ENCODE measurements at places on chromosomes 13 and 19.

GRCh38 chr13:94974015-94974951 is 261.9 kb upstream of the SOX21 start:
- DNase-seq: peak; percentile 47

- DNase-seq: no peak
Observed at GRCh38 chr13:73842626-73843025, 291.6 kb downstream of the KLF12 start.

DNA sequence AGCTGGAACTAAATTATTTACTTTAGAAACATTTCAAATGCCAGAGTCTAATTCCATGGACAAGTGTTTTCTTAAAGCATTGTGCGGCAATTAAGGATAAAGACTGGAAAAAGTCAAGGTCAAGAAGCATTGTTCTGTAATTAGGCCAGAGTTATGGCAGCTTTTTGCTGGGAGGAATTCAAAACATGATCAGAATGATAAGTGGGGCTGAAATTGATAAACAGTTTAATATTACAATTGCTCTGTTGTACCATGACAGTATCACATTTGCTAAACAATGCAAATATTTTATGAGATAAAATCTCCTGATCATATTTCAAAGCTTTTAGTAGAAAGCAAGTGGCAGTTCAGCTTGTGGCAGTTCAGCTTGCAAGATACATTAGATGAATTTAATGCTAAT is 513.7 kb downstream of the GPC6 start:
- DNase-seq: no peak

- no peak for DNase-seq
Observed at GRCh38 chr19:35673121-35673804, 6.9 kb downstream of the UPK1A start.

GRCh38 chr13:113471844-113472243 is 18.6 kb upstream of the ADPRHL1 start:
- no peak for DNase-seq

DNA sequence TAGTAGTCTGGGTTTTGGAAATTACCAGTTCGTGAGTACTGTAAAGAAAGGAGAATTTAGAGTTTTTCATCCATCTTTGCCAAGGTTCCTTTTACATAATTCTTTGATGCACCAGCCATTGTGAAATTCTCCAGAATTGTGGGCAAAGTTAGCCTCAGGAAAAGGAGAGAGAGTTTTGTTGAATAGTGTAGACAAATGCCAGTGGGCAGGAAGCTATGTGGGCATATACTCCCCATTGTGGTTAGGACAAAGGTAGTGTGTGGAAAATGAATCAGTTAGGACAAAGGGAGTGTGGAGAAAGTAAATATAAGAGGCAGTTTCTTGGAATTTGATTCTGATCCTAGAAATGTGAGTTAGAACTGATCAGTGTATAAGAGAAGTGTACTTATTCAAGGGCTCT is 67.9 kb downstream of the PCCA start:
- no peak for DNase-seq

DNA sequence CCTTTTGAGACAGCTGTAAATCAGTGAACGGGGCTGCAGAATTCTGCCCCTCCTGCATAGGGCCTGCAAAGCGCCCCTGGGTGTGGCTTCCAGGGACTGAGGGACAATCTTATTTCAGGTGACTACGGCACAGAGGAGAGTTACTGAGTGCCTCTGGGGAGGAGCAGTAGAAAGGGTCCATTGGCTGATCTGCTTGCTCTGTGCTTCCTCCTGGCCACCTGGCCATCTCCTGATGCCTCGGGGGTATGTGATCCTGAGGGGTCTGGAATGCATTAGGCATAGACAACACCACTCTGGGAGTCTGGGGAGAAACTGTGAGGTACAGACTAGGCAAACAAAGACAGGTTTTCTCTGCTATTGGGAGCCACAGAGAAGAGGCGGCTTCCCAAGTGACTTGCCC is 2.8 kb downstream of the KCTD15 start:
- no peak for DNase-seq

GRCh38 chr19:49157445-49158224 is at the start of gene TRPM4:
TSS of gene TRPM4 (plus strand) at chr19:49157792. CDS start at chr19:49157867, 75 bp downstream.
- peak; percentile 81 for DNase-seq

- no peak for DNase-seq
Observed at GRCh38 chr13:28718196-28718542, 601 bp downstream of the SLC46A3 start.

DNA sequence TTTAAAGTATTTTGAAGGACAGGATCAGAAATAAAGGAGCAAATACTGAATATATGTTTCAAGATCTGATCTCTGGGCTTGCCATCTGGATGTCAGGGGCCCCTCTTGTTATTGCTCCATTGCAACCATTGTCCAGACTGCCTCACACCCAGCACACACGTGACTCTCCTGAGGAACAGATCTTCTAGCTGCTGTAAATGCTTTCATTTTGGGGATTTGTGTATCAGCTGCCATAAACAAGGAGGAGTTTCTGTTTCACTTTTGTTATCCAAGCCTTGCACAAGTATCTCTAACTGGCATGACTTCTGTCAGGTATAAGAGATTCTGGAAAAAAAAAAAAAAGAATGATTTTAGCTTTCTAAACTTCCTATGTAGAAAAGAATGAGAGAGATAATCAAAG is 1624.1 kb upstream of the PRR20A start:
- no peak for DNase-seq

DNA sequence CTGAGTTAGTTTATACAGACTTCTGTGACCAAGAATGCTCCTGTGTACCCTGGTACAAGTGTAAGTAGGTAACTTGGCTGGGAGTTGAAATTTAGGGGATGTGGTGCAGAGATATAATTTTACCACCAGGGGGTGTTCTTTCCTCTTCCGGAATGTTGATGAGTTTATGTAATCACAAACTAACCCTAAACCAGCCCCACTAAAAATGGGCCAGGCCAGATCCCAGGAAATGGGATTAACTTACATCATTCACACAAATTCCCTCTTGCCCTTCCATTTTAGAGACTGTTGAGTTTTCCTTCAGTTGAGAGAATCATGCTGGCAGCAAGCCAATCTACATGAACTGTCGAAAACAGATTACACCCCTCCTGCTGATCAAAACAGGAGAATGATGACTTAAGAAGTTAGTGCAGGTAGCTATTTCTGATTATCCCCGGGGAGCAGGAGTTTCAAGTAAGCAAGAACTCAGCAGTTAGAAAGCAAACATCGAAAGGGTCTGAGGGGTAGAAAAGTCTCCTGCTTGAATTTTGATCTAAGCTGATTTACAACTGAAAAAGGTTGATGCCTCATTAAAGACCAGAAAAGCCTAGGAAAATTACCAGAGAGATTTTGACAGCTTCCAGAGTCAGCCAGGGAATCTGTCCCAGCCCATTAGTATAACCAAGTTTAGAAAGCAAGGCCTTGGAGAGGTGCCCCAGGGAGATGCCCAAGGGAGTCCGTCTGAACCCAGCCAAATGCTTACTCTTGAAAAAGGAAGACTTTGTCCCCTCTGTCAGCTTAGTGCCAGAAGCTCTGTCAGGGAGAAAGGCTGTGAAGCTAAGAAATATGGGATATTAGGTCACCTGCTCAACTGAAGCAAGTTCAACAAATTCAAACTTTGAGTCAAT is 32.3 kb upstream of the MED4 start:
- peak; percentile 58 for DNase-seq

DNA sequence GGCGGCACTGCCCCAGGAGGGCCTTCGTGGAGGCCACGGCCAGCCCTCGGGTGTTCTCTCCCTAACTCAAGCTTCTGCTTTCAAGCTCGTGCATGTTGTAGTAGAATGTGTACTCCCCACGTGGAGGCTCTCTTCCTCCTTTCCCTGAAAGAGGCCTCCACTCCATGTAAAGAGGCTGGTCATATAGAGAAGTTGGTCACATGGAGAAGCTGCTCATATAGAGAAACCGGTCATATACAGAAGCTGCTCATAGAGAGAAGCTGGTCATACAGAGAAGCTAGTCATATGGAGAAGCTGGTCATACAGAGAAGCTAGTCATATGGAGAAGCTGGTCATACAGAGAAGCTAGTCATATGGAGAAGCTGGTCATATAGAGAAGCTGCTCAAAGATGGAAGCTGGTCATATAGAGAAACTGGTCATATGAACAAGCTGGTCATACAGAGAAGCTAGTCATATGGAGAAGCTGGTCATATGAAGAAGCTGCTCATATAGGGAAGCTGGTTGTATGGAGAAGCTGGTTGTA is 152.5 kb downstream of the COL4A1 start:
- DNase-seq: no peak

GRCh38 chr13:29914581-29914980 is 64.2 kb upstream of the UBL3 start:
- DNase-seq: no peak

GRCh38 chr13:113291129-113291528 is 5.9 kb upstream of the LAMP1 start:
- DNase-seq: no peak

GRCh38 chr19:19460761-19461265 is 54.5 kb downstream of the TSSK6 start:
- peak; percentile 62 for DNase-seq

- DNase-seq: peak; percentile 38
Observed at GRCh38 chr19:9917321-9917720, 19.0 kb downstream of the OLFM2 start.

DNA sequence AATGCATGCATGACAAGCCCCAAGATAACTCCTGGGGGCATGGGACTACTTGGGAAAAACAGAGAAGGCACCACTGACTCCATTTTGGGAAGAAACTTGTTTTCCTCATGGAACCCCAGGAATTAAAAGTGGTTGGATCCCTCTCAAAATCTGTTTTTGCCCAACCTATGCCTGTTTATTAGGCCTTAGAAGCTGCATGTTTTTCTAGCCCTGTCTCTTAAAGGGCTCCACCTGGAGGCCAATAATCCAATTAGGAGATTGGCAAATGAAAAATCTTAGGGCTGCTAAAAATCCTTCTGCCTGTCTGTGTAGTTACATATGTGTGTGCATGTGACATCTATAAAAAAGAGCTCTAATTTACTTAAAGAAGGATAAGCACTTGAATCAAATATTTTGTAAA is 26.9 kb downstream of the MED4 start:
- DNase-seq: no peak

- DNase-seq: no peak
Observed at GRCh38 chr13:47081246-47081645, 184.4 kb upstream of the HTR2A start.

- DNase-seq: peak; percentile 91
Observed at GRCh38 chr19:3700242-3701032, at the start of gene PIP5K1C. TSS of gene PIP5K1C (minus strand) at chr19:3700468. CDS start at chr19:3700390, 78 bp downstream.

GRCh38 chr13:95763601-95764000 is 86.7 kb downstream of the DNAJC3 start:
- DNase-seq: no peak

DNA sequence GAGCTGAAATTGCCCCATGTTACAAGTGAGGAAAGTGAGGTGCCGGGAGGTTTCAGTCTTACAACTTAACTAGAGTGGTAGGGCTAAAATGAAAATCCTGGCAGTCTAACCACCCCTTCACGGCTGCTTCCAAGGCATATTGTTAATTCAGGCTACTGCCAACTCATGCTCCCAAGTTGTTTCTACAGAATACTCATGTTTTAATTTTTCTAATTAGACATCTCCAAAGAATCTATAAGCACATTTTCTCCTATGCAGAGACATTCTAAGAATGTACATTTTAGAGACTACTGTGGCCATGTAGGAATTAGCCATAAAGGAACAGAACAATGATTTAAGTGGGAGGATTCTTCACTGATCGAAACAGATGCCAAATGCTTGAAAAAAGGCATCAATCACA is 7.0 kb upstream of the TSC22D1 start:
- no peak for DNase-seq

DNA sequence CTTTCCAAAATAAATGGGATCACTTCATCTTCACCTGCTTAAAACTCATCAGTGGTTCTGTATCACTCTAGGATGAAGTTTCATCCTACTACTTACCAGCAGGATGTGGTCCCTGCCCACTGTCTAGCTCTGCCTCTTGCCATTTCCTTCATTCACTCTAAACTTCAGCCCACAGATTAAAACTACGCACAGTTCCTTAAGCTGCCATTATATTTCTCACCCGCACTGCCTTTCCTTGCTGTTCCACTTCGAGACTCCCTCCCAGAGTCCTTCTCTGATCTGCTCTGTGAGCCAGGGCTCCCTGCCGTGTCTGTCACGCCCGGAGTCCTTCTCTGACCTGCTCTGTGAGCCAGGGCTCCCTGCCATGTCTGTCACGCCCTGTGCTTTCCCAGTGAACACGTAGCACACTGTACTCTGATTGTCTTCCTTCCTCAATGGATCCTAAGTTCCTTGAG is 52.0 kb upstream of the NPAS1 start:
- DNase-seq: no peak

DNA sequence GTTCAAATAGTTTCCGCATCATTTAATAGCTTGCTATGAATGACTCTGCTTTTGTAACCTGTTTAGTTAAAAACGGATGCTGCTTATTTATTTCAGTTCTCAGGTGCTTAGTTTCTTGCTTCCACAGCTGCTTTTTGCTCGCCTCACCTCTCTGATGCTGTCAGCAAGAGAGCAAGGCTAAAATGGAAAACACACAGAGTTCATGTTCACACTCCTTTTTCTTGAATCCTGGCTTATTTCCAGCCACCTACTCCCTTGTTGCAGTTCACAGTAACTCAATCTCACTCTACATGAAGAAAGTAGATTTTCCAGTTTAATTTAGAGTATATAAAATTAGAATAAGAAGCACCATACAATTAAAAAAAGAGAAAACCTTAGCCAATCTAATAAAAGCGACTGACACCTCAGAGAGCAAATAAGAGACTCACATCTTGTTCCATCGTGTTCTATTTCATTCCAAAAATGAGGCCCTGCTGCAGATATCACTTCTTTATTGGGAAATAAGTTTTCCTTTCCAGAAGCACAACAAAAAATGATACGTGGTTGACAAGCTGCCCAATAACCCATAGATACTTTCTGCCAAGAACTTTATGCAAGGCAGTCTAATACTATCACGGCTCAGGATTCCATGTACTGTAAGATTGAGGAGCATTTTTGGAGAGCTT is 326.1 kb upstream of the SLITRK1 start:
- no peak for DNase-seq

DNA sequence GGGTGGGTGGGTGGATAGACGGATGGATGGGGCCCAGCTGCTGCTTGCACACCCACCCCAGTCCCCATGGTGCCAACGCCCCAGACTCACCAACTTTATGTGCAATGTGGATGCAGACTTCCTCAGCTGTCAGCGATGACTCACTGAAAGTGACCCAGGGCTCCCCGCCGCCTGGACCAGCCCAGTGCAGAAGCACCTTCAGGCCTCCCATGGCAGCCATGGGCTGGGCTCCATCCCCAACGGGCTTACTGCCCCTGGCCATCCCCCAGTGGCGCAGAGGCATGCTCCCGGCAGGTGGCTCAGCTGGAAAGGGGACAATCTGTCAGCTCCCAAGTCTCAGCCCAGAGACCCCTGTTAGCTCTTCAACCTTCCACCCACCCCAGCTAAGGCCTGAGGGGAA is 2.2 kb downstream of the TYK2 start:
- no peak for DNase-seq

DNA sequence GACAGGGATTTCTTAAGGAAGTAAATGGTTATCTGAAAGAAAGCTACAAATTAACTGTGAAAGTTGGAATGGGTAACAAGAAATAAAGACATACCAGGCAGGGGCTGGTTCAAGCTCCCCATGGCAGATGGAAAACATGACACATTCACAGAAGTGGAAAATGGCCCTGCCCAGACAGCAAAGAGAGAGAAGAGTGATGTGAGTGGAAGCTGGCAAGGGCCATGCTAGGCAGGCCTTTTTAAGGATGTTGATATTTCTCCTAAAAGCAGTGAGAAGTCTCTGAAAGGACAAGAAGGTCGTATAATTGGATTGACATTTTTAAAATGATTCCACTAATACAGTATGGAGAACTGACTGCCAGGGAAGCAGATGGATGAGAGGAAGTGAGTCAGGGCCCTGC is 3.3 kb upstream of the FFAR2 start:
- no peak for DNase-seq

Data from retina (tissue), 1 donor.